ENCODE measurements at places on chromosomes 1 and 21.

DNA sequence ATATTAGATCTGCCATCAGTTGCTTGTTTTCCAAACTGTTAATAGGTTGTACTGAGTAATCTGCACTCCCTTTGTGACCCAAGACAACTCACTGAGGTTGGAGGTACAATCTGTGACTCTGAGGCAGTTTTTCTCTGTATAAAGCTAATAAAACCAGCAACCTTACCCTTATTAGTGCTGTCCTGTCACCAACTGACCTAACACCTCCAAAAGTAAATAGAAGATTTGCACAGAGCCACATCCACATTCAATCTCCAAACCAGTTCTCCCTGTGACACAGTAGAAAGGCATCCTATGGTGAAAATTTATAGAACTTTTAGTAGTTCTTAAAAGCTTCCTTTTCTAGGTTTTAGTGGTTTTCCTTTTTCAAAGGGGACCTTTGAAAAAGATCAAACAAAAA lies 140.4 kb upstream of the ADGRL2 start:
- DNase-seq = peak; percentile 70

DNA sequence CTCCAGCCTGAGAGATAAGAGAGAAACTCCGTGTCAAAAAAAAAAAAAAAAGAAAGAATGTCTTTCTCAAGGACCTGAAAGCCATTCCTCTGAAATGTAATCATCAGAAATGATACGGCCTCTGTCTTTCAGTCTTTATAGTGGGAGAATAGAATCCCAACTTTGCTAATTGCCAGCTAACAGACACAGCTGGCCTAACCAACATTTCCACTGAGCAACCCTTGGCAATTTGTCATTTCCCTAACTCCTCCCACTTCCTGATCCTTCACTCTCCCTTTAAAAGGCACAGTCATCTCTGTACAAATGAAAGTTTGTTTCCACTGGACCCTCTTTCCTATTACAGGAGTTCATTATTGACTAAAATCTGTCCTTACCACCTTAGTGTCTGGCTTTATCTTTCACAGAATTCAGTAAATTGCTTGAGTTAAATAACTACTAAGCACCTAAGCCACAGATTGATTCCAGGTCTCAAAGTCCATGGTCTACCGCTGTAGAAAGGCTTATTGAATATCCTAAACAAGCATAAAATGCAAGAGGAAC lies 4.3 kb upstream of the CBR1 start:
- DNase-seq = no peak

DNA sequence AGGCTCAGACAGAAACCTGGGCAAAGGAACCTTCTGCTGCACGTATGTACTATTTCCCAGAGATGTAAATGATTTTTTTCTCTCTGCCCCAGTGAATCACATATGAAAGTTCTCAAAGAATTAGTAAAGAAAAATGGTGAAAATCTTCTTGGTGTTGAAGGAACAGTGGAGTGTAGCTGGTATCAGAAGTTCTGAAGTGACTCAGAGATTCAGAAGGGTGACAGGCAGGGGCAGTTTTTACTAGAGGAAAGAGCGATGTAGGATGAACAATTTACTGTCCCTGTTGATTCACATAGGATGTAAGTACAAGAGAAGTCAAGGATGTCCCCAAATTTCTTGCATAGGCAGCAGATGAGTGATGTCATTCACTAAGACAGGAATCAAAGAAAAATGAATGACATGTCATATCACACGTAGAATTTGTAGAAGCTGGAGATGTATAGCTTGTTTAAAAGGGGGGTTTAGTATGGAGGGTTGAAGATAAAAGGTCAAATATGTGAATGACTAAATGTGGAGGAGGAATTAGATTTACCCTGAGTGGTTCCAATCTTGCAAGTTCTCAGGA lies 26.4 kb downstream of the WLS start:
- no peak for DNase-seq

GRCh38 chr1:209723756-209724693 lies 19.4 kb downstream of the HSD11B1 start:
- DNase-seq = no peak

GRCh38 chr1:64502931-64503330 lies 33.0 kb downstream of the CACHD1 start:
- no peak for DNase-seq

DNA sequence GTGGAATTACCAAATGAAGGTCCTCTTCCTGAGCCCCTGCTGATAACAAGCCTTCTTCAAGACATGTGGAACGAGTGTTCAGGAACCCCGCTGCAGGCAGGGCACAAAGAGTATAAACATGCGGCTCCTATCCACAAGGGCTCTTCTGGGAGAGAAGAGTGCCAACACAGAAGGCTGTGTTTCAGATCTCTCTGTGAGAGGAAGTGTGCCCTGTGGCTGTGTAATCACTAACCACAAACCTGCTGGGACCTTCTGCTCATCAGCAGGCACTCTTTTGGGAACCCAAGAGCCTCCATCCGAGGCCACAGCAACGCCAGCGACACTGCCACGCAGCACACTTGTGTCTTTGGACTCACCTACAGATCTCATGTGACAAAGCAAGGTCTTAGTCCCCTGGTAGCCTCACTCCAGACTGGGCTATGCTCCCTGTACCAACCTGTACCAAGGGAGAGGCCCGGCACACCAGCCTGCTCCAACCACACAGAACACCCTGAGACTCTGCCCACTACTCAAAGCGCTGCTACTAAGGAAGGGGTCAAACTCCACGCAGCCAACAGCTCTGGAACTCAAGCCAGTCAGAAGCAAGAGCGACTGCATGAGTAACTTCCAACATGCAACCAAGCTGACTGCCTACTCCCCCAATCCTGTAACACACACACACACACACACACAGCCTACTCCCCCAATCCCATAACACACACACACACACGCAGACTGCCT lies 7.8 kb downstream of the PTTG1IP start:
- peak; percentile 53 for DNase-seq

GRCh38 chr1:70427976-70428375 lies 16.9 kb downstream of the CTH start:
- no peak for DNase-seq

DNA sequence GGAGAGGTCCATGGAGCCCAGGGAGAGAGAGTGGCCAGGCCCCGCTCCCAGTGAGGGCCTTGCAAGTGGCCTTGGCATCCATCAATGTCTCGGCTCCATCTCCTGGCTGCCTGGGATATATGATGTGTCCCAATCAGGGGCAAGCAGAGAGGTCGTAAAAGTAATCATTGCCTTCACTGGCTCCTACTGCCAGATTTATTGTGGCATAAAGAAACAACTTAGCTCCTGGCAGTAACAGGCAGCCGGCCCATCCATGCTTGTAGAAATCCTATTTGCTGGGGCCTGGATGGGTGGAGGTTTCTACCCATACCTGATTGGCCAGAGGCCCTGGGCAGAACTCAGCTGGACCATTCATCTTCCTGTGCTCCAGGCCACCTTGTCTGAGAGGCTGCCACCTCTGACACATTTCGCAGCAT lies 272.6 kb downstream of the MATN1 start:
- peak; percentile 50 for DNase-seq

GRCh38 chr1:36207339-36207738 lies 16.9 kb upstream of the THRAP3 start:
- peak; percentile 60 for DNase-seq

- no peak for DNase-seq
Measured at GRCh38 chr1:107830526-107830925, 134.5 kb downstream of the VAV3 start.

DNA sequence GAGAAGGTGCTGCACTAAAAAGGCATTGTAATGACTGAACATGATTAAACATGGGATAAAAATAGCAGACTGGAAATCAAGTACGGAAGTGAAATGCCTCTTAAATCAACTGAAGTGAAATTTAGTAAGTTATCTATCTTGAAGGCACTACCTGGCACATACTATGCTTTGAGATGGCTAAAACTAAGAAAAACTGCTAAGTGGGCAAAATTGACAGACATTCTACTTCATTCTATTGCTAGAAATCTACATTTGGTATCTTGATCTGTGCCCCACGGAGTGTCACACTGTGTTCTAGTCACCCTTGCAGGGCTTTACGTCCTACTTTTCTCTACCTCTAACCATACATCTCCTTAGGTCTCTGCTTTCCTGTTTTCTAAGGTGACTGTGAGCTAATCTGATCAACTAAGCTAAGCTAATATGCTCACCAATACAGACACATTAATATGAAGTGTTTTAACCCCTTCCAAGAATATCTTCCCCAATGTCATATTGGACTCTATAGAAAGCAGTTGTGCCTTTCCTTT lies 4.1 kb downstream of the PDC start:
- DNase-seq = no peak

- DNase-seq = no peak
Measured at GRCh38 chr1:71921935-71922559, 360.3 kb downstream of the NEGR1 start.

GRCh38 chr1:247347477-247348222 lies 16.0 kb upstream of the ZNF496 start:
- DNase-seq = no peak

All from islet precursor cell (in vitro differentiated cells).